ENCODE measurements at places on chromosomes 2 and 18. TPM values are rescaled to one million over a fixed set of nuclear protein-coding genes. Genes with fewer than 3 reads are reported as not detected.

DNA sequence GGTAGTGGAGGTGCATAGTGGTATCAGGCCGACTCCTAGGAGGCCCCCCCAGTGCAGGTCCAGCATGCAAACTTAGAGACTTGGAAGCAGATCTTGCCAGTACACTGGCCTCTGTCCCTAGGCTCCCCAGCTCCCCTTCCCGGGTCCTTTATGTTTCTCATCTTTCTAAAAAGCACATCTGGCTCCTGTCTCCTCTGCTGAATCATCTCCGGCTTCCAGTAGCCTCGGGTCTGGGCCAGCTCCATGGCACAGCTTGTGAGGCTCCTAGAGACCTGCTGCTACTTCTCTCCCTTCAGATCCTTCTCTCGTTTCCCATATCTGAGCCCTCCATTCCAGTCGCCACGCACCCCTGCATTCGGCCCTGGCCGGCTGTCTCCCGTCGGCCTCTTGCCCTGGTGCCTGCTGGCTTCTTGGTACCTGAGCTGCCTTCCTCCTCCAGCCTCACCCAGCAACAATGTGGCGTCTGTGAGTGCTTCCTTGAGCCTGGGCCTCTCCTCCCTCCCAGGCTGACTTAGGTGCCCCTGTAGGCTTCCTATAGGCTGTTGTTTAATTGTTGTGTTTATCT lies 6.6 kb downstream of the TRAF3IP1 start:
- DNase-seq: no peak

- DNase-seq: no peak
Observed at GRCh38 chr2:96103761-96104486, 12.4 kb downstream of the ADRA2B start.

DNA sequence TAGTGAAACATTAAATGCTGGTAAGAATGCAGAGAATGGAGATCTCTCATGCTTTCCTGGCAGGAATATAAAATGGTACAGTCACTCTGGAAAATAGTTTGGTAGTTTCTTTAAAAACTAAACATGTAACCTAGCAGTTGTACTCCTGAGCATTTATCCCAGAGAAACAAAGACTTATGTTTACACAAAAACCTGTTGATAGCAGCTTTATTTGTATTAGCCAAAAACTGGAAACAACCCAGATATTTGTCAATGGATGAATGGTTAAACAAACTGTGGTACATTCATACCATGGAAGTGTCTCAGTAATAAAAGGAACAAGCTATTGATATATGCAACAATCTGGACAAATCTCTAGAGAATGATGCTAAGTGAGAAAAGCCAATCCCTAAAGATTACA lies 81.7 kb upstream of the CTAGE1 start:
- DNase-seq: no peak

The UGT1A3 gene
- not detected for total RNA-seq

The HOXD3 gene
- 14.4 TPM for total RNA-seq

GRCh38 chr2:99812426-99812825 lies 322.6 kb upstream of the REV1 start:
- no peak for DNase-seq

- no peak for DNase-seq
Observed at GRCh38 chr2:178115271-178115670, 3.0 kb downstream of the RBM45 start.

The EVX2 gene
- total RNA-seq: not detected

GRCh38 chr18:60898111-60898510 lies 435.1 kb upstream of the CDH20 start:
- DNase-seq: no peak

The ALLC gene
- not detected for total RNA-seq

The C2orf78 gene
- total RNA-seq: not detected

The TGOLN2 gene
- 111 TPM for total RNA-seq

GRCh38 chr18:8822643-8823042 lies 117.3 kb downstream of the MTCL1 start:
- no peak for DNase-seq

DNA sequence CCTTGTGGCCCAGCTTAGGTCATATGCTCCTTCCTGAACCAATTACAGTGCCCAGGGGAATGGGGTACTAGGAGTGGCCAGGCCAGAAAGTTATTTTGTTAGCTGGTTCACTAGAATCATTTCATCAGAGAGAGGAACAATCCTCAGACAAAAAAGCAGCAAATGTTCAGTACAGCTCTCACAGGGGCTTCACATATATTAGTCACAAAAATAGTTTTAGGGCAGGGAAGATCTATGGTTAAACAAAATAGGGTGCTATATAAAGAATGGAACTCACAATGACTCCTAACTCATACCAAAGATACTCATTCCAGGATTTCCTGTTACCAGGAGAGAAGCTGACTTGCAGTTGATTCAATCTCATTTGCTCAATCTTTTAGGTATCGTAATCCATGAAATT lies 71.0 kb downstream of the CWC22 start:
- no peak for DNase-seq

The ATOH8 gene
- 46.2 TPM for total RNA-seq

GRCh38 chr2:221195829-221196228 lies 376.3 kb downstream of the EPHA4 start:
- DNase-seq: no peak

The TSPYL6 gene
- not detected for total RNA-seq

The TUBA4B gene
- not detected for total RNA-seq

DNA sequence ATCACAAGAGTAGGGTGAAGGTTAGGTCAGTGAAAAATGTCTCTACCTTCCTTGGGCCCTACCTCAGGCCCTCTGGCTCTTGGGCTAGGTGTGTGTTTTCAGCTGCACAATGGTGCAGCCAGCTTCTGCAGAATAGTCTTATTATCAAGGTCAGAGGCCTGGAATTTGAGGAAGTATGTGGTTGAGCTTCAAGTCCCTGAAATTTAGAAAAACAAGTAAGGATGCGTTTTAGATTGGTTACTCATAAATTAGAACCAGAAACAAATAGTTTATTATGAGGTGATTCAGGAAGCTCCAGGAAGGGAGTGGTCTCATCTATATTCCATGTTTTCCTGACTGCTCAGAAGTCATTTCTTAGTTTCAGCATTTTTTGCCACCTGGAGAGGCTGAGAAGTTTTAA lies 204.2 kb upstream of the CELF4 start:
- DNase-seq: no peak

DNA sequence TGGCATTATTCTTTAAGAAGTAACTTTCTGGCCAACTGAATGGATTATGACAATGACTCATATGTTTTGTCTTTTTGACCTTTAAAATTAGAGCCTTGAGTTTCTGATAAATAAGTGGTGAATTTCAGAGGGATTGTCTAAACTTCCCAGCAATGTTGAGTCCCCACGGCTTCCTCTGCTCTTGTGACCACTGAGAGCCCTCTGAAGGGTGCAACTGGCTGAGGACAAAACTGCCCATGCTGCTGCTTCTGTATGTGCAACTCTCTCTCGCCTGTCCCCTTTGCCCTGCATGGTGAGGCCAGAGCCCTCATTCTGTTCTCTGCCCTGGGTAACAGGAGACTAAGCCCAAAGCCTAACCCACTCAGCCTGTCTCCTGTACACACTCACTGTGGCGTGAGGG lies 52.7 kb upstream of the SLC14A1 start:
- no peak for DNase-seq

Measured in breast epithelium (tissue), 4 donors.